Activated T-helper 1 cell treated with anti-CD3 and anti-CD28 coated beads, Interleukin-12 subunit alpha, Interleukin-12 subunit beta, Interleukin-2, Interleukin-4 antibody, amounts not matched to agents 30 ng/mL and 10 ng/mL and 1 ng/mL, durations not matched to agents 14 hours and 24 hours and 36 hours (primary cell): ENCODE measurements at places on chromosomes 16 and 17. TPM values are rescaled to one million over a fixed set of nuclear protein-coding genes. Genes with fewer than 3 reads are reported as not detected.

DNA sequence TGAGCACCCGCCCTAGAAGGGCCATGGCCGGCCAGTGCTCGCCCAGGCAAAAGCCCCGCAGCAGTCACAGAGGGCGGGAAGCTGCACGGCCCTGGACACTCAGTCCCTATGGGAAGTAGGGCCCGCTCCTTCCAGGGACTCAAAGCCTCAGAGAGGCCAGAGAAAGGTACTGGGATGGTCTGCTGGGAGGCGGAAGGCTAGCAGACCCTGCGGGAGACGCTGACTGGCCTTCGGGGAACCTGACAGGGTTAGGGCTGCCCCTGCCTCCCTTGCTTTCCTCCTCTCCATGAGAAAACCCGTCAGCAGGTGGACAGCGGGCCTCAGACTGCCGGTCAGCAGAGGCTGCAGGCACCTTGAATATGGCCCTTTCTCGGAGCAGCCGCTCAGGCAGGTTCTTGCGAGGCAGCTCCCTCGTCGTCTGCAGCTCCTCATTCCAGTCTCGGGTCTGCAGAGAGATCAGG lies 11.5 kb downstream of the CLUH start:
- no peak for DNase-seq

- DNase-seq, result no peak
Observed at GRCh38 chr17:37218849-37219248, 156.9 kb upstream of the C17orf78 start.

- DNase-seq, result no peak
Observed at GRCh38 chr17:58052945-58053715, 30.1 kb upstream of the DYNLL2 start.

- no peak for DNase-seq
Observed at GRCh38 chr16:82224821-82225220, 54.8 kb upstream of the MPHOSPH6 start.

GRCh38 chr16:59899940-59900339 lies 1165.8 kb upstream of the GOT2 start:
- no peak for DNase-seq

GRCh38 chr17:49508866-49509587 lies 13.9 kb downstream of the NGFR start:
- no peak for DNase-seq

DNA sequence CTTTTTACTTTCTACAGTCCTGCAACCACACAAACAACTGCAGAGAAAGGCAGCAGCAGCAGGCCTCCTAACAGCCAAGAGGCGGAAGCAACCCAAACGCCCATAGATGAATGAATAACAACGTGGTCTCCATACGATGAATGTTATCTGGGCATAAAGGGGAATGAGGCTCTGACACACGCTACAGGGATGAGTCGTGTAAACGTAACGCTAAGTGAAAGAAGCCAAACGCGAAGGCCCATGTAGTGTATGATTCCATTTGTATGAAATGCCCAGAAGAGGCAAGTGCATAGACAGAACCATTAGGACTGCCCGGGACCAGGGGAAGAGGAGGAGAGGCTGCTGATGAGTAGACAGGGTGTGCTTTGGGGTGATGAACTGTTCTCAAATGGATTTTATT lies 94.8 kb upstream of the DNAH17 start:
- no peak for DNase-seq

- DNase-seq, result no peak
Observed at GRCh38 chr16:11088074-11088730, 143.8 kb downstream of the CLEC16A start.

KRT31 gene
- not detected in 2 replicates for total RNA-seq

DNA sequence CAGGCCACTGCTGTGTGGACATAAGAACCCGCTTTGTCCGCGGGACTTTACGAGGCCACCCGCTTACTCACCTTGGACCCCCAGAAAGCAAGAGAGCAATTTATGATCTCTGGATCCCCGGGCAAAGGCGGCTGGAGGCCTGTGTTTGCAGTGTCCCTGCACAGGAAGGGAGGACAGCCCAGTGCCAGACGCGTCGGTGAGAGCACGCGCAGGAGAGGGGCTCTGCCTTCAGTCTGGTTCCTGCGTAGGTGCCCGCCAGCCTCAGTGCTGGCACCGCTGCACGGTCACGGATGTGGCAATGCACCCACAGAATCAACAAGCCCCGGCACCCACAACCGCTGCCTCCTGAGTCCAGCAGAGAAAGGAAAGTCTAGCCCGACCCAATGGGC lies 248.4 kb downstream of the C16orf95 start:
- DNase-seq, result no peak

ZNF213 gene
- total RNA-seq, result 9.6 and 12.4 TPM in 2 replicates

SPNS2 gene
- total RNA-seq, result 0.17 TPM in 1 of 2 replicates, not detected in the other
